ENCODE measurements at places on chromosomes 3 and 15.

DNA sequence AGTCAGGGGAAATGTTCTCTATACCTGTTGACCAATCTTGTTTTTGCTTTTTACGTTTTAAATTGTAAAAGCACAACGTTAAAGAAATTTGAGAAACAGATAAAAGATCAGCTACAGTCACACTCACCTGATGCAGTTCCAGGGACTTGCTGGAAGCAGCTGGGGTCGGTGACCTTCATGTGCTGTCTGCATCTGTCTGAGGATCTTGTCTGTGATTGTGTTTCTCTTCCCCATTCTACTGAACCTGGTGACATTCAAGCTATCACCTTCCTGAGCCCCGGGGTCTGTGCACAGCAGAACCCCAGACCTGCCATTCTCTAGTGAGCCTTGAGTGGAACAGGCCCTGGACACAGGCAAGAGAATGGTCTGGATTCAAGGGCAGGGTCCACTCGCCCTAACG is 66.4 kb upstream of the SIAH2 start:
- no peak for DNase-seq

DNA sequence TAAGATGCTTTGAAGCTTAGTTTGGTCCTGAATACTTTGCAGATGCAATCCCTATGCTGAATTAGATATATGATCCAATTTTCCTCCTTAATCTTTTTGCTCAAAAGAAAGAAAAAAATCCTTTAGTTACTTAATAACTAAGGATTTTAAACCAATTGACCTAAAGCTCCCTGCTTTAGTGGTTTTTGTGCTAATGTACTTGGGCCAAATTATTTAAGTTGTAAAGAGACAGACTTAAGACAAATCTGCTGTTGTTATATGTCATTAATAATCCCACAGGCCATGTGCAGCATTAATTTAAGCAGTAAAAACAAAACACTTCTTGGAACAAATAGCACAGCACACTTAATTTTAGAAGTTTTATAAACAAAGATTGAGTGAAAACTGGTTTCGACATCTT is 776.1 kb upstream of the SEMA6D start:
- no peak for DNase-seq

DNA sequence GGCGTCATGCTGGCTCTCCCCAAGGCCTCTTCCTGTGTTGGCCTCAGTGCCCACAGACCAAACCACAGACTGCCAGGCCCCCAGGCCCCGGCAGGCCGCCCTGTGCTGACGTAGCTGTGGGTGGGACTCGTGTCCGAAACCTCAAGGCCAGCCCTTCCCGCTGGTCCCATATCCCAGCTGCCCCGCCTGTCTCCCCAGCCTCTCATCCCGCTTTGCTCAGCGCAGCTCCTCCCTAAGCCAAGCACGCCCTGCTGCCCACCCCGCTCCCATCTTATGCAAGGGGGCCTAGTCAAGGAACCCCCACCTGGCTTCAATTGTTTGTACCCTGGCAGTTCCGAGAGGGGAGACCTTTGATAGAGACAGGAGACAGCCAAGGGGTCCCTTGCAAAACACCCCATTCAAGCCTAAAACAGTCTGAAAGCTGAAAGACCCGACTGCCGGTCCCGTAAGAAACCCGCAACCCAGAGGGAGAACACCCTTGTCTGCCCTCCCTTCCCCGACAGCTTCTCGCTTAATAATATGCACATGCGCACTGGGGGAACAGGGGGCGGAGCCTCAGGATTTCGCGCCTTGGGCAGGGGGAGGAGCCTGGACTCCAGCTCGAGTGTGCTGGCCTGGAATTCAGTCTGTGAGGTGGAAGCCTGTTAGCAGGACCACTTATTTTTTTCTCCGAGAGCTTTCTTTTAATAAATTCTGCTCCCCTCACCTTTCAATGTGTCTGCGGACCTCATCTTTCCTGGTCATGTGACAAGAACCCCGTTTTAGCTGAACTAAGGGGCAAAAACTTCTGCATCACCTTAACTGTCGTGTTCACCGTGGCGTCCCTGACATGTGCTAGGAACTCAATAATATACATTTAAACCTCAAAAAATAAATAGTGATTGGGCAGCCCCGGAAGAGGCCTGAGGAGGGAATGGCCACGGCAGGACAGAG is 17.2 kb downstream of the TNFAIP8L3 start:
- no peak for DNase-seq

DNA sequence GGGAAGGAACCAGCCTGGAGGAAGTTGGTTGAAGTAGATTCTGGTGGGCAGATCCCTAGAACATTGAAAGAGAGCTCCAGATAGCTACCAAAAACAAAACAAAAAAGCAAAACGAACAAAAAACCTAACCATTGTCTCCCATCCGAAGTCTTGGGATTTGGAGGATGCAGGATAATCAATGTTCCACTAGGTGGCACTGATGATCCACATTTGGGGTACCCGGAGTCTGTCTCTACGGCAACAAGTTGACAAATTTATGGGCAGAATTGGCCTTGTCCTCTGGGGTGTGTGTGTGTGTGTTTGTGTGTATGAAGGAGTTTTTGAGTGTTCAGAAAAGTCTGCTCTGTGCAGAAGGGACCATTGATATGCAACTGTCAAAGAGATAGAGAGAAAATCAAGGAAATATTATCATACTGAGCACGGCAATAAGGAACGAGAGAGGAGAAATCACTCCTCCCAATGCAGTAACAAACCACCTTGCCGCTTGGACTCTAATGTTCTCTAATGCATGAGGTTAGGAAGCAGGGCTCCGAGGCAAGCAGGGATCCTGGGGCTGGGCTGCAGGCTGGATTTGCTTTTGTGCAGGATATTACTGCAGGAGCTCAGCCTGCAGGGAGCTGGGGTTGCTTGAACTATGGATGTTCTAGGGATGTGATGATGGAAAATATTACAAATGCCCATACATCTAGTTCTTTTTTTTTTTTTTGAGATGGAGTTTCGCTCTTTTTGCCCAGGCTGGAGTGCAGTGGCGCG is 59.8 kb upstream of the KLHL25 start:
- peak; percentile 33 for DNase-seq

DNA sequence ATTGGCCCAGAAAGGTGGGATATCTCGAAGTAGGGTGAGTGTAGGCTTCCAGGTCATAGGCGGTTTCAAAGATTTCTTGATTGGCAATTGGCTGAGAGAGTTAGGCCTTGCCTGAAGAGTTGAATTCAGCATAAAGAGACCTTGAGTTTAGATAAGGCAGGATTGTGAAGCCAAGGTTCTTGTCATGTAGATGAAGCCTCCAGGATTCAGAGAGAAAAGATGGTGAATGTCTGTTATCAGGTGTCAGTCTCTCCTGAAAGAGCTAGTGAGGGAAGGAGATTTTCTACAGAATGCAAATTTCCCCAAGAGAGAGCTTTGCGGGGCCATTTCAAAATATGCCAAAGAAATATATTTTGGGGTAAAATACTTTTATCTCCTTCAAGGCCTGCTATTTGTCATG is 217.0 kb upstream of the TLE3 start:
- no peak for DNase-seq

DNA sequence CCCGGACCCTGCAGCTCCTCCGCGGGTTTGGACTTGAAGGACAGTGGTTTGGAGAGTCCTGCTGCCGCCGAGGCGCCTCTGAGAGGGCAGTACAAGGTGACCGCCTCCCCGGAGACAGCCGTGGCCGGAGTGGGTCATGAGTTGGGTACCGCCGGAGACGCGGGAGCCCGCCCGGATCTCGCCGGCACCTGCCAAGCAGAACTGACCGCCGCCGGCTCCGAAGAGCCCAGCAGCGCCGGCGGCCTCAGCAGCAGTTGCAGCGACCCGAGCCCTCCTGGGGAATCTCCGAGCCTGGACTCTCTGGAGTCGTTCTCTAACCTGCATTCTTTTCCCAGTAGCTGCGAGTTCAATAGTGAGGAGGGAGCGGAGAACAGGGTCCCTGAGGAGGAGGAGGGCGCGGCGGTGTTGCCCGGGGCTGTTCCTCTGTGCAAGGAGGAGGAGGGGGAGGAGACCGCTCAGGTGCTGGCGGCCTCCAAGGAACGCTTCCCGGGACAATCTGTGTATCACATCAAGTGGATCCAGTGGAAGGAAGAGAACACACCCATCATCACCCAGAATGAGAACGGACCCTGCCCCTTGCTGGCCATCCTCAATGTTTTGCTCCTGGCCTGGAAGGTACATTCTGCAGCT is 634 bp downstream of the MINDY2 start:
- no peak for DNase-seq

GRCh38 chr3:196883361-196883760 is 15.6 kb downstream of the SENP5 start:
- DNase-seq = no peak

DNA sequence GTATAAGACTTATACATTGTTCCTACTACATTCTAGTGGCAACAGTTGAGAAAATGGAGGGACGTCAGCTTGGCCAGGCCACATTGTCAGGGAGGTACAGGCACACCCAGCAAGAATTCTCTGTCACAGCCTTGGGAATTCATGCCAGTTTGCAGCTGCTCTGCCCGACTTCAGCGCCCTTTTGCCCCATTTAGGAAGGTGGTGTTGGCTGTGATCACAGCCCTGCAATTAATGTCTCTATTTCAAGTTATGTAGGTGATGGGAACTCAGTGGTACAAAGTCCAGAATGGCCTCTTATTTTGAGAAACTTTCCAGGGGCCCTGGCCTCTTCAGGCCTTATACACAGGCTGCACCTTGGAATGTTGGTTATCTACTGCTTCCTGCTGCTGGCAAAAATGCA is 26.7 kb downstream of the AMOTL2 start:
- DNase-seq = no peak

DNA sequence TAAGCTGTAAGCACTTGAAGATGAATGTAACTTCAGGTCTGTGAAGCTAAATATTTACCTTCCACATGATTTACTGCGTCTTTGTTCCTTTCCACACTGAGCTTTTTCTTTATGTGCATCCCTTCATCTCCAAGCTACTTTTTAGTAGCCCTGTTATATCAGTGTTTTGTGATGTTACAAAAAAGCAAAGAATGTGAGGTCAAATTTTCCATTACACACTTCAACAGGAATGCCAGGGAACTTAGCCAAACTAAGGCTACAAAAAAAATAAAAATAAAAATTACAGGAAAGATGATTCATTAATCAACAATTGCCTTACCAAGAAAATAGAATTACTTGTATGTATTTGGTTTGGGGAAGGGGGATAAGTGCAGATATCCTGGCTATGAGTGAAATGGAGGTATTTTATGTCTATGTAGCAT is 73.0 kb downstream of the FILIP1L start:
- no peak for DNase-seq

GRCh38 chr15:23850666-23851065 is 163.6 kb upstream of the NDN start:
- no peak for DNase-seq

GRCh38 chr3:113952921-113953320 is 5.1 kb downstream of the ZDHHC23 start:
- no peak for DNase-seq

DNA sequence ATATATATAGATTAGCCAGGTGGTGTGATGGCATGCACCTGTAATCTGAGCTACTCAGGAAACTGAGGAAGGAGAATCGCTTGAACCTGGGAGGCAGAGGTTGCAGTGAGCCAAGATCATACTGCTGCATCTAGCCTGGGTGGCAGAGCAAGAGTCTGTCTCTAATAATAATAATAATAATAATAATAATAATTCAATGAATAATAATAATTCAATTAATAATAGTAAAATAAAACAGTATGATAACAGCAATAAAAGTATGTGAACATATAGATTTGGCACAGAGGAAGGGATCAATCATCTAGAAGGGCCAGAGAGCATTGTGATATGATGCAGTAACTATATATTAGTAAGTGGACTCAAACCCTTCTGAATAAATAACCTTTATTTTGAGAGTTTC is 314.5 kb upstream of the COL8A1 start:
- DNase-seq = no peak

DNA sequence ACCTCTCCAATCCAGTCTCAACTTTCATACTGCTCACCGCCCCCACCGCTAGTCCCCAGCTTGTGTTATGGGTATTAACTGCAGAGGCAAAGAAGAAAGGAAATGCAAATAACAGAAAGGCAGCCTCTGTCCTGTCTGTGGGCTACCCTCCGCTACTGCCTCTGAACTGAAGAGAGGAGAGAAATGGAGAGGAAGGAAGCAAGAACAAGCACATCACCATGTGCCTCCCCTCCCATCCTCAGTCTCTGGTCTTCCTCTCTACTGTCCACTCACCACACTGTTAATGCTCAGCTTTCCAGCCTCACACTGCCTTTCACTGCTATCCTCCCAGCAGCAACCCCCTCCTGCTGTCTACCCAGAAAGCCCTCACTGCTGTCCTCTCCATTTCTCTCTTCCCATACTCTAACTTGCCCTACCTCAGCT is 139.0 kb upstream of the SLC2A2 start:
- no peak for DNase-seq

- DNase-seq = no peak
Observed at GRCh38 chr15:39140060-39140604, 440.7 kb upstream of the THBS1 start.

- no peak for DNase-seq
Observed at GRCh38 chr15:34621675-34622074, 38.2 kb upstream of the GOLGA8B start.

- DNase-seq = no peak
Observed at GRCh38 chr3:36365829-36366228, 14.5 kb upstream of the STAC start.

DNA sequence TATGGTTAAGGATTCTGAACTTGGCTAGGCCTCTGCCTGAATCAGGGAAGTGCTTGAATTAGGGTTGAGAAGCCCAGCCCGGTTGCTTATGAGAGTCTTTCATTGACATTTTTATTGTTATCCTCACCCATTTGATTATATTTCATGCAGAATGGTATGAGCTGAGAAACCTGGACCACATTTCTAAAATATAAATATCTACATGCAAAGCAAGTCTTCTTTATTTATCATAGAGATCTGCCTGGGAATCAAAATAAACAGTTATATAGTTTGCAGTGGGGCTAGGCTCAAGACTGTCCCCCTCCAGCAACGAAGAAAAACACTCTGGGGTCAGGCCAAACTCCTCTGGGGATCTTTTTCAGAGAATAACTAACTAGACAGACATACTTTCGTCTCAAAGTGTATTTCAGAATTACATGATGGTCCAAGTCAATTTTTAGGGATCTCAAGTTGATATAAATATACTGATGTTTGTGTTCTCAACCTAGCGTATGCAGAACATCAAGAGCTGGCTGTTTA is 675.4 kb upstream of the NR2F2 start:
- DNase-seq = no peak

DNA sequence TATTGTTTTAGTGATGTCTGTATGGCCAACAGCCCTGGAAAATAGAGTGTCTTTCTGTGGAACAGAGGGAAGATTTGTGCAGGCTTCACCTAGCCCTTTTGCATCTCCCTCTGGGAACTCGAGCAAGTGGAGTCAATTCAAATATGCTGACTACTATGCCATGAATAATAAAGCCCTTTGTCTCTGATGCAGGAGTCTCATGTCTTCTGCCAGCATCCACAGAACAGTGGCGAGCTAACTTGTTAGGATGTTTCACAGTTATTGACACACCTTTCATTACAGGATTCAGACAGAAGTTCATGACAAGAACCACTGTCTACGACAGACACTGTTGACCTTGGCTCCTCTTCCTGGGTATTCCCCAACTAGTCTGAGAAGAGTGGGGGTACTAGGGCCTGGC is 15.6 kb upstream of the CCDC54 start:
- no peak for DNase-seq

DNA sequence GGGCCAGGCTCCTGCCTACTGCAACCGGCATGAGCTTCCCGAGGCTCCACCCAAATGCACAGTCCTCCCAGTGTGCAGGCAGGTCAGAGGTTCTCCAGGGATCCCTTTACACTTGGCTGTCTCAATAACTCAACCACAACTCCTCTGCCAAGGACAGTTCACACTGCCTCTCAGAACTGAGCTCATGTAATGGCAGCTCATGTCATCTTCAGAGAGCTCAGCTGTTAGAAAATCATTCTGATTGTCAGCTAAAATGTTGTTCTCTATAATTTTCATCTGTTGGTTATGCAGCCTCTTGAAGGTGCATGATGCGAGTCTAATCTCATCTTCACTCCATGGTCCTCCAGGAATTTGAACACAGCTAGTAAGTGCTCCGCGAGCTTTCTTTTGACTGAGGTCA is 76.7 kb downstream of the SST start:
- DNase-seq = no peak
